NCI-H226 (cell line): ENCODE measurements at places on chromosomes 13 and 19.

DNA sequence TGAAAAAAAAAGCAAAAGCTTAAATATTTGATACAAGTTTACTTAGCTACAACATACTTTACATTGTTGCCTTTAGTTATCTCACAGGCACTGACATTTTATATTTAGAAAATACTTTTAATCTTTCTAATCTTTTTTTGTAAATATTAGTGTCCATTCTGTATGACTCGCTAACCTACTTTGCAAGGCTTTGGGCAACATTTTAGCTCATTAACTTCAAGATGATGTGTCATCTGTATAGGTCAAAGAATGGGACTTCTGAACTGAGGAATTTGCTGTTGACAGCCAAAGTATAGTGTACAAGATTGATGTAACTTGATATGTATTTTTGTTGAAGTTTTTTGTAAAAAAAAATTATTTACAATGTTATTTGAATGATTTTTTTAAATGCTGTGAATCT lies 2.7 kb upstream of the C1QTNF9 start:
- no peak for DNase-seq

DNA sequence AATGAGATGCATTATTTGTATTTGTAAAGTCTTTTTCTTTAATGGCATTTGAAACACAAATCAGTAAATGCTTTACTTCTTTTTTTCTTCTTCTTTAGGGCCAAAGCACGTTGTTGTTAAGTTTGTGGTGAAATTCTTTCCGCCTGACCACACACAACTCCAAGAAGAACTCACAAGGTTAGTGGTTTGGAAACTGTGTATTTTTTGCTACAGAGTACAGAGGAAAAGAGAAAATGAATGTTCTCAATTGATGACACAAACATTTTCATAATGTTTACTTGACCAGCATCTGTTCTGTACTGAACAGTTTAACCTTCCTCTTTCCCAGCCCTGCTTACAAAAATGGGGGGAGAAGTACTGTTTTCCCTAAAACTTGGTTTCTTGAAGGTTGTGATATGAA lies 190.9 kb upstream of the RNF113B start:
- DNase-seq: no peak

GRCh38 chr19:15180451-15181390 lies 20.1 kb downstream of the NOTCH3 start:
- DNase-seq: peak; percentile 9

- DNase-seq: peak; percentile 65
Observed at GRCh38 chr19:35220315-35220921, 8.1 kb downstream of the FAM187B start.

- no peak for DNase-seq
Observed at GRCh38 chr13:113669755-113670341, 2.8 kb downstream of the GRK1 start.

DNA sequence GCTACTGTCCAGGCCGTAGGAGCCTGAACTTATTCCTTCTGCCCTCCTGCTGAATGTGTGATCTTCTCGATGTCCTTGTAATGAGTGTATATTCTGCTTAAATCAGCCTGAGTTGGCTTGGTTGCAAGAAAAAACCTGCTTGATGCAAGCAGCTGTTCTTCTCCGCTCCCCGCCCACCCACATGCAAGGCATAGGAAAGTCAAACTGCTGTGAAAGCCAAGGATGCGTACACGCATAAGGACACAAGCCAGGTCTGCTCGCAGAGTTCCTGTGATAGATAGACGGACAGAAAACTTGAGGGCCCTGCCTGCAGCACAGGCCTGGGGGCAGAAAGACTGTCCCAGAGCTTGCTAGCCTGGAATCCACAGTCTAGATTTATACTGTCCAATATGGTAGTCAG lies 101.1 kb downstream of the DNAJC15 start:
- DNase-seq: no peak

DNA sequence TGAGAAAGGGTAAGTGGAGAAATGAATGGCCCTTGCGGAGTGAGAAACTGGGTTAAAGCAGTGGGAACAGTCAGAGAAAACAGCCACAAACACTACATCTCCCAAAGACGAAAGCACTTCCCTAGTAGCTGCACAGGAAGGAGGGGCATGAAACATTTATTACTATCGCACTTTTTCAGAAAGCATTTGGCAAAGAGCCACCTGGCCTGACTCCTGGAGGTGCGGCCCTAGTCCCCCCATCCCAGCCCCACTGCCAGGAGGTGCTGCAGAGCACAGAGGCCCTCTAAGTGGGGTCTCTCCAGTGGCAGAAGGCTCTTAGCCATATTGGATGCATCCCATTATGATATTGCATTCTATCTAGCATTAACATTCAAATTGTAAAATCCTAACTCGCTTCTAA lies 55.8 kb downstream of the MTMR6 start:
- DNase-seq: no peak

DNA sequence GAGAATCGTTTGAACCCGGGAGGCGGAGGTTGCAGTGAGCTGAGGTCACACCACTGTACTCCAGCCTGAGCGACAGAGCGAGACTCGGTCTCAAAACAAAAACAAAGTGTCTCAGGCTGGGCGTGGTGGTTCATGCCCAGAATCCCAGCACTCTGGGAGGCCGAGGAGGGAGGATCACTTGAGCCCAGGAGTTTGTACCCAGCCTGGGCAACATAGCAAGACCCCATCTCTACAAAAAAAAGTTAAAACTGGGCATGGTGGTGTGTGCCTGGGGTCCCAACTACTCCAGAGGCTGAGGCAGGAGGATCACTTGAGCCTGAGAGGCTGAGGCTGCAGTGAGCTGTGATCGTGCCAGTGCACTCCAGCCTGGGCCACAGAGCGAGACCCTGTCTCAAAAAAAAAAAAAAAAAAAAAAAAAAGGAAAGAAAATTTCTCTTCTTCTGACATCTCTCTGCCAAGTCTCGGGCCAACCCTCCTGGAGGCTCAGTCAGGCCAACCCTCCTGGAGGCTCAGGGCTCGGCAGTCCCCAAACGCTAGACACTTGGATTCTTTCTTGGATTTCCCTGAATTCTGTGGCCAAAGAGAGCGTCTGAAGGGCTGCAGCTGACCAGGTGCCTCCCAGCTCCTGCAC lies 26.3 kb downstream of the ARID3A start:
- DNase-seq: no peak

GRCh38 chr19:2083174-2083854 lies 12.8 kb downstream of the MOB3A start:
- DNase-seq: no peak

DNA sequence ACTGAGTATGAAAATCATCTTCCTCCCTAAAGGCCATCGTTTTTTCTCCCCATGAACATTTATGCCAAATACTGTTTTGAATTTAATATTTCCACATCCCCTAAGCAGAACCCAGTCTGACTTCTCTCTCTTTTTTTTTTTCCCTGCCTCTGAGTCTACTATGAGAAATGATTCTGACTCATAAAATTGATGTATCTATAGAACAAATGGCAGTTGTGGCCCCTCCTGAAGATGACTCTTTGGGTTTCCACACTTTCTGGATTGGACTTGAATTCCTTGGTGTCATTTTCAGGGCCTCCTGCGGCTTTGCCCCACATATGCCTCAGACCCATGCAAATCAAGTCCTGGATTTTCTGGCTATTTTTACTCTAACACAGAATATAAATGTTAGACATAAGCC lies 22.7 kb upstream of the NAXD start:
- no peak for DNase-seq

DNA sequence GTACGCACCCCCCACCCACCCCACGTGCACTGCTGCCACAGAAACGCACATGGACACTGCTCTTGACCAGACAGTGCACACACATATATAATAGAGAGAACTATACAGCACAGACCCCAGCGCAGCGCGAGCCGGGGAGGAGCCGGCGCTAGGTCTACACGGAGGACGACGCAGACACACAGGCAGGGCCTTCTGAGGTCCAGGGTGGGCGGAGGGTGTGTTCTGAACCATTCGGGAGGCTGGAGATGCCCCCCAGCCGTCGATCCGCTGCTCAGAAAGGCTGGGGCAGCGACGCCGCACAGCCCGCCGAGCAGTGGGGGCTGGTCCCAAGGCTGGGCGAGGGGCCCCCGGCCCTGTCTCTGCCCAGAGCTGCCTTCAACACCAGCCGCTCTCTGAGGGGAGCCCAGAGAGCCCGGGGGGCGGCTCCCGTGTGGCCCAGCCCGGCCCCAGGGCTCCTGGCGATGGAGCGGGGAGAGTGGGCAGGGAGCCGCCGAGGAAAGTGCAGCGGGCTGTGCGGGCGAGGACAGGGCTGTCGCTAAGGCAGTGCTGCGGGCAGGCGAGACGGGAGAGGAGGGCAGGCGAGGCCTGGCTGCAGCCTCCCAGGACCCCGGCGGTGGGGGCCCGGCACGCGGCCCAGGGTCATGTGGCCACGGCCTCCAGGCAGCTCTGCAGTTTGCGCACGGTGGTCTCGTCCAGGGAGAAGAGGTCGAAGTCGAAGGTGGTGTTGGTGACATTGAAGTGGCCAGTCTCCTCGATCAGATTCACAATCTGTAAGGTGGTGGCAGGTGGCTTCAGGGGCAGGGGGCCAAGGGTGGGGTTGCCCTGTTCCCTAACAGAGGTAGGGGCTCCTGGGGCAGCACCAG lies 67.1 kb downstream of the MLLT1 start:
- DNase-seq: no peak

DNA sequence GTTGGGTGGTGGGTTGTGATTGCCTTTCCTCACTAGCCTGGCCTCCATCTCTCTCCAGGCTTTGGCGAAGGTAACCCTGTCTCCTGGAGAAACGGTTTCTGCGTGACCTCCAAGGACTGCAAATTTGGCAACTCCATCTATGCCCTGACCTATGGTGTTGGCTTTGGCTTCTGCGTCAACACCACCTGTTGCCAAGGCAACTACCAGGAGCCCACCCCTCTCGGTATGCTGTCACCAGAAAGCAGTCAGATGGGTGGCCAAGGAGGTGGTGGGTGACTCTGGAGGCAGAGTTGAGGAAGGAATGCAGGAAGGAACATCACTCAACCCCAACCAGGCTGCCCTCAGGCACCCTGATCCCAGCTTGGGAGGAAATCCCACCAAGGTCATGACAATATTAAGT lies 18.6 kb upstream of the IRGC start:
- no peak for DNase-seq

- no peak for DNase-seq
Observed at GRCh38 chr19:40392894-40393517, 3.0 kb upstream of the HIPK4 start.

- peak; percentile 88 for DNase-seq
Observed at GRCh38 chr13:75250526-75251178, 231.3 kb downstream of the TBC1D4 start.

GRCh38 chr13:99331881-99332293 lies 24.7 kb upstream of the GPR183 start:
- no peak for DNase-seq

DNA sequence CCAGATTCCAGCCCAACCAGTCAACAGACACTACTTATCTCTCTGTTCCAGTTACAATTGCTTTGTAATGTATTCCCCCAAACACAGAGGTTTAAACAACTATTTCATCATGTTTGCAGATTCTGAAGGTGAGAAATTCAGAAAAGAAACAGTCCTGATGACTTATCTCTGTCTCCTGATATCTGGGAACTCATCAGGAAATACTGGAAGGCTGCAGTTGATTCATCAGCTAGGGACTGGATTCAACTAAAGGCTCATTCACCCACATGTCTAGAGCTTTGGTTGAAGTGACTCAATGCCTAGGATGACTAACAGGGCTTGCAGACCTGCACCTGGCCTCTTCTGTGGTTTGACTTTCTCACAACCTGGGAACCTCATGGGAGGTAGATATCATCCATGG lies 56.6 kb upstream of the GPC6 start:
- peak; percentile 95 for DNase-seq
